Stimulated activated CD4-positive, alpha-beta T cell treated with anti-CD3 and anti-CD28 coated beads, Interleukin-1b, Interleukin-23, amount 100 ng/mL, for 24 hours (primary cell): ENCODE measurements at places on chromosomes 2 and 18.

GRCh38 chr2:201866643-201867473 lies 60.5 kb downstream of the CDK15 start:
- no peak for DNase-seq

- no peak for DNase-seq
Measured at GRCh38 chr18:53152476-53152875, 812.5 kb downstream of the DCC start.

GRCh38 chr2:217886720-217887309 lies 116.0 kb downstream of the TNS1 start:
- peak; percentile 50 for DNase-seq

DNA sequence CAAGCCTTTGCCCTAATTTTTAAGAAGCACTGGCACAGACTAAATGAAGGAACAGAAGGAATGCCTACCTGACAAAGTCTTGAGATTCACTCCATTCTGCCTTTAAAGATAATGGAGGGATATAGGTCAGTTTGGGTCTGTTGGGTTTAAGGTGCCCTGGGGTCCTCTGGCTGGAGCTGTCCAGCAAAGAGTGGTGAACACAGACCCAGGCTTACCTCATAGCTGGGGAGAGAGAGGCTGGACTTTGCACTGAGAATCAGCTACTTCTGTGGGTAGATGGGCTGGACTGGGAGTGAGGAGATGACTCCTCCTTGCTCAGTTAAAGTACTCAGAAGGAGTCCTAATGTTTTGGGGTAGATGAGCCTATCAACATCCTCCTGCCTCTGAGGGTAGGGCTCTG lies 64.4 kb upstream of the CXCR4 start:
- DNase-seq, result no peak

DNA sequence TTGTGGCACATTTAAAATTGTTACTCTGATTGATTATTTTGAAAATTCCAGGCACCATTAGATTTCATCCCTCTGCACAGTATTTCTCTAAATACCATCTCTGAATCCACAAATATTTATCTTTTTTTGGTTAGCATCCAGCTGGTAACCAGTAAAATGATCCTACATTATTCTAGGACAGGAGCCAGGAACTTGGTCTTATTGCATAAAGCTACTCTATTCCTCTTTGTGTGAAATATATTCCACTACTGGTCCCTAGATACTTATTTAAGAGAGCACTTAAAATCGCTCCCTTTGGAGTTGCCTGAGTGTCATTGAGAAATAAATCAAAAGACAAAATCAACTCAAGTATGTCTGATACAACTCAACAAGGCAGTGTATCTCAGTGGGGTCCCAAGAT lies 7.4 kb upstream of the MBOAT2 start:
- no peak for DNase-seq

GRCh38 chr2:156908825-156909224 lies 348.7 kb upstream of the GALNT5 start:
- DNase-seq, result no peak

DNA sequence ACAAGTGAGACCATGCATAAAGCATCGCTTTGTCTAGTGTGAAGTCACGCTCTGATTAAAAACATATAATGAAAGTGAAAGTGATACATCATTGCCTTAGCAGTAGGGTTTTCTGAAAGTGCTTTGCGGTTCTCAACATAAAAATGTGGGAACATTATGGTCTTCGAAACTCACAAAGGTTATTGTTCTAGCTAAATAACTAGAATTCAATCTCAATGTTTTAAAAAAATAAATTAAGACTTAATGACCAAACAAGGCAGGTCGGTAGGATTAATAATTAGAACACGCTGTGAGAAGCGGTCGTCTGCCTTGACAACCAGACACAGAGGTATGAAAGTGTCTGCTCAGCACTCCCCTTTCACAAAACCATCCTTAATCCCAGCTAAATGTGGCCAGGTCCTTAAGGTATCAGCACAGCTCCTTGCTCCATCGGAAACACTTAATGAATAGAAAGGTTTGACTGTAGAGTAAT lies 42.2 kb downstream of the KLHL14 start:
- DNase-seq, result no peak

- DNase-seq, result no peak
Measured at GRCh38 chr2:149627111-149627801, 39.7 kb upstream of the MMADHC start.

DNA sequence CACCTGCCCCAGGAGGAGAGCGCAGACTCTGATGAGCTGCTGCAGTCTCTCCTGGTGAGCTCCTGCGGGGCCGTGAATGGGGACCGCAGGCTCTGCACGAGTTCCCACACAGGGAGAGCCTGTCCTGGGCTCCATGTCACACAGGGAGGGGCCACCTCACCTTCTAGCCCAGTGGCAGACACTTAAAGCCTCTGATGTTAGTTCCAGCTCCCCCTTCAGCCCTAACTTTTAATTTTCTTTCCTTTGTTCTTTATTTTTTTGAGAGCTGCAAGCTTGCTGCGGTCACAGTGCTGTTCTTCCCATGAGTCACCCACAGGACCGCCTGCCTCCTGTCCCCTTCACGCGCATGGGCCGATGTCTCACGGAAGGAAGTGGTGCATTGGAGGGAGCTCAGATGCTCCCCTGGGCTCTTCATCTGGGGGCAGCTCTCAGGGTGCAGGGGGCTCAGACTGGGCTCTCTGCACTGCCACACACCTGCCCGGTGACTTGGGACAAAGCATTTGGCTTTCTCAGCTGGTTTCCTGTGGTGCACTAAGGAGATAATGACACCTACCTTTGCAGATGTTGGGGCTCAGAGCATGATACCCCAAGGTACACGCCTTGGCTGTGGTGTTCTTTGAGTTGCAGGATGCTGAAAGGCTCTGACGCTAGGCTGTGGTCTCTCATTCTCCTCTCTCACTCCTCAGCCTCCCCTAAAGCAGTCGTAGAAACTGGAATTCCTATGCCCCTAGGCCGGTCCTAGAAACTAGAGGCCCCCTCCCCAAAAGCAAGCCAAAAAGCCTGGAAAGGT lies 37.2 kb upstream of the PXDN start:
- no peak for DNase-seq

- DNase-seq, result no peak
Measured at GRCh38 chr2:66536997-66537396, 102.1 kb downstream of the MEIS1 start.

GRCh38 chr2:60413814-60414168 lies 139.7 kb downstream of the BCL11A start:
- DNase-seq, result no peak

GRCh38 chr2:27427863-27428212 lies 593 bp upstream of the NRBP1 start:
- DNase-seq, result no peak

- no peak for DNase-seq
Measured at GRCh38 chr2:7292154-7292691, 375.0 kb downstream of the RNF144A start.

GRCh38 chr2:32009516-32010256 lies 1.1 kb downstream of the MEMO1 start:
- DNase-seq, result peak; percentile 21

GRCh38 chr18:57630002-57630753 lies 8.5 kb upstream of the NARS1 start:
- peak; percentile 90 for DNase-seq

- DNase-seq, result no peak
Measured at GRCh38 chr18:48828691-48829442, 121.9 kb downstream of the SMAD7 start.

DNA sequence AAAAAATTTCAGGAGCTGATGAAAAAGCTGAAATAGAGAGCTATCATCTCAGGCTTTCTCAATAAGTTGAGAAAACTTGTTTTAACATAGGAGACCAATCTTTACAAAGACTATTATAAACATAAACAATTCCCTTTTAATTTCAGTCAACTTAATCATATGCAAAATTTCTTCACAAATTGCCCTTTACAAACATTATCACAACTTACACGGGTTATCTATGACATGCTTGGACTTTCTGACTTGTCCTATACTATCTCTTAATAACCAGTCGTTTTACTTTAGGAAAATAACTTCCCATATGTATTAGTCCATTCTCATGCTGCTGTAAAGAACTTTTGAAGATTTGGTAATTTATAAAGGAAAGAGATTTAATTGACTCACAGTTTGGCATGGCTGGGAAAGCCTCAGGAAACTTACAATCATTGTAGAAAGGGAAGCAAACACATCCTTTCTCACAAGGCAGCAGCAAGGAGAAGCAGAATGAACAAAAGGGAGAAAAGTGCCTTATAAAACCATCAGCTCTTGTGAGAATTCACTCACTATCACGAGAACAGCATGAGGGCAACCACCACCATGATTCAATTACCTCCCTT lies 1583.7 kb upstream of the CELF4 start:
- DNase-seq, result no peak

GRCh38 chr18:13481820-13482617 lies 244.3 kb downstream of the FAM210A start:
- DNase-seq, result no peak

GRCh38 chr2:237573721-237574415 lies 7.5 kb downstream of the PRLH start:
- DNase-seq, result no peak

GRCh38 chr18:12008842-12009580 lies 27.7 kb downstream of the IMPA2 start:
- no peak for DNase-seq

GRCh38 chr2:240179186-240179815 lies 38.8 kb upstream of the OTOS start:
- no peak for DNase-seq

- no peak for DNase-seq
Measured at GRCh38 chr2:6113786-6114185, 421.6 kb downstream of the SOX11 start.

DNA sequence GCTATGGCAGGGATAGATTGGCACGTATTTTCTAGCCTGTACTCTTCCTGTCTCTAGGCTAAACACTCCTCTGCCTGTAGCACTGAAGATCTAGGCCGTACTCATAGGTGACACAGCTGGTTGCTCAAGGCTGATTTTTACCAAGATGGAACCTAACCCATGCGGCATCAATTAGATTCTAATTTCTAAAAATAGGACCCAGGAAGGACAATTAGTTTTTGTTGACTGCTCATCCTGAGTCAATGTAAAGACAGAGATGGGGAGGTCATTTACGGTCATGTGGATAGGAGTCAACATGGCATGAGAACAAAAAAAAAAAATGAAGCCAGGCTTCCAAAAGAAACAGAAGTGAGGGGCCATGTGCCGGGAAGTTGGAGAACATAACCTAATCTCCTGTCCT lies 360.7 kb upstream of the ETAA1 start:
- DNase-seq, result no peak

- no peak for DNase-seq
Measured at GRCh38 chr2:33477473-33478468, 1.3 kb downstream of the RASGRP3 start.

DNA sequence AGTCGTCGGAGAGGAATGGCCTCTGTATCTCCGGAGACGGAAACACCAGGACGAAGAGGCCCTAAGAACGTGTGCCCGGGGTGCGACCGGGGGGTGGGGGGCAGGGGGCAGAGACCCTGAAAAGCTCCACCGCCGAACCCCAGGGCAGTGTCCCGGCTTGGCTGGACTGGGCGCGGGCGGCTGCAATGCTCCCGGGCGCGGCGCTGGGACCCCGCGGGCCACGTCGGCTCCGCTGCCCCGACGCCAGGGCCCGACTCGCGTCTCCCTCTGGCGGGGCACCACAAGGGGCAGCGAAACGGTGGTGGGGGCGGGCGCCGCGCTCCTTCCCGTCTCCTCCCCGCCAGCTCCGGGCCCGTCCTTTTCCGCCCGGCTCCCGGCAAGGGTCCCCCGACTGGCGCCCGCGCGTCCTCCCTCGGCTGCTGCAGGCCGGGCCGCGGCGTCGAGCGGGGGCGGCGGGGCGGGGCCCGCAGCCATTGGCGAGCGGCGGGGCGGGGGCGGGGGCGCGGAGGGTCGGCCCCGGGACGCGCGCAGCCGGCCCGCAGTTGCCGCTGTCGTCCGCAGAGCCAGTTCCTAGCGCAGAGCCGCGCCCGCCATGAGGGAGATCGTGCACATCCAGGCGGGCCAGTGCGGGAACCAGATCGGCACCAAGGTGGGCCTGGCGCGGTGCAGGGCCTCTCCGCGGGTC lies at the start of gene TUBB6:
Gene TUBB6, plus strand, starts transcription at position 541 of the 685 bp plus-strand sequence. Its CDS starts 52 bp downstream, at position 593.
- DNase-seq, result no peak

DNA sequence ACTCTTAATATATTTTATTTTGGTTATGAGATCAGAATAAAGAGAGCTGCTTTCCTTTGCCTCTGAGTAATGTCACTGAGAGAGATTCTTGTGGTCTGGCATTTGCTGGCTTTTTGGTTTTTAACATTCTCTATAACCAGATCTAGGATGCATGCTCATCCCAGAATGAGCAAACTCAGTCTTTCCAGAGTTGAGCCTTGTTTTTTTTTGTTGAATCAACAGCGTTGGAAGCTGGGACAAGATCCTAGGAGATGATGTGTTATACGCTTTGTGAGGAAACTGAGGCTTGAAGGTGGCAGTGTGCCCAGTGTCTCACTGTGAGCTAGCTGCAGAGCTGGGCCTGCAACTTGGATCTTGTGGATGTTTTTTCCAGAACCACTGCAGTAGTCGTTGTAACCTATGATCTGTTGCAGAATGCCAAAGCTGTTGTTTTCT lies 19.5 kb downstream of the MYO1B start:
- no peak for DNase-seq

DNA sequence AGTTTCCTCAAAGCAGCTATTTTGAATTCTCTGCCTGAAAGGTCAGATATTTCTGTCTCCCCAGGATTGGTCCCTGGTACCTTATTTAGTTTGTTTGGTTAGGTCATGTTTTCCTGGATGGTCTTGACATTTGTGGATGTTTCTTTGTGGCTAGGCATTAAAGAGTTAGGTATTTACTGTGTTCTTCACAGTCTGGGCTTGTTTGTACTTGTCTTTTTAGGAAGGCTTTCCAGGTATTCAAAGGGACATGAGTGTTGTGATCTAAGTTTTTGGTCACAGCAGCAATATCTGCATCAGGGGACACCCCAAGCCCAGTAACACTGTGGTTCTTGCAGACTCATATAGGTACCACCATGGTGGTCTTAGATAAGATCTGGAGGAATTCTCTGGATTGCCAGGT lies 11.8 kb downstream of the MYO3B start:
- no peak for DNase-seq

DNA sequence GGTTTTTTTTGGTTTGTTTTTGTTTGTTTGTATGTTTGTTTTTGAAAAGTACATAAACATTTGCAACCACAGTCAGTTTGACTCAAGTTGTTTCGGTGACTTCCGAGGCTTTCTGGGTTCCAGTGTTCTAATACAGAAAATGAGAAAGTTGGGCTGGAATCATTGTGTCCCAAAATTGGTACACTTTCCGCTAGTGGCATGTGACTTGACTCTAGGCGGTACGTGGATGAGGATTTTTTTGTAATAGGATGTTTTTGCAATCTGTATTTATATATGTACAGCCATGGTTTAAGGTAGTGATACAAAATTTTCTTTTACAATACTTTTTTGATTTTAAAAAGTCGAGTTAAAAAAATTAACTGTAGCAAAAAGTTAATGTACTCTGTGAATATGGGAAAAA lies 1.7 kb downstream of the MFF start:
- DNase-seq, result no peak

DNA sequence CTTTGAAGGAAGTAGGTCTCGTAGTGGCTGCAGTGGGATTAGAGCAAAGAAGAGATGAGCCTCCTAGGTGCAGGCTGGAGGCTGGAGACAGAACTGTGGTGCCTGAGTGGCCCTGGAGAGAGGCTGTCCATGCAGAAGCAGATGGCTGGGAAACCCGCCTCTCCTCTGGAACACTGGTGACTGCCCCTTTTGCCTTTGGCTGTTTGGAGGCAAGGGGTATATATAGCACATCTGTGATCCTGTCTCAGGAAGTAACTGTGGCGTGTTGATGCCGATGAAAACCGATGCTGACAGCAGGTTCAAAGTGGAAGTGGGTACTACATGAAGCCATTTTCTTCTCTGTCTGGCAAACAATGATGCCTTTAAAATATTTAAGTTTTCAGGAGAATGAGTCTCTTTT lies 43.5 kb downstream of the SLC9A2 start:
- no peak for DNase-seq
